ENCODE measurements at places on chromosomes 1 and 21.
A peak's percentile ranks its signal among the peaks of the same experiment; 100 is the strongest.

GRCh38 chr1:15559189-15559810 is 25.6 kb downstream of the AGMAT start:
- DNase-seq = no peak

GRCh38 chr1:232274236-232274855 is 355.6 kb downstream of the SIPA1L2 start:
- peak; percentile 32 for DNase-seq

GRCh38 chr1:56584910-56585528 is 5.7 kb upstream of the PLPP3 start:
- DNase-seq = peak; percentile 70

DNA sequence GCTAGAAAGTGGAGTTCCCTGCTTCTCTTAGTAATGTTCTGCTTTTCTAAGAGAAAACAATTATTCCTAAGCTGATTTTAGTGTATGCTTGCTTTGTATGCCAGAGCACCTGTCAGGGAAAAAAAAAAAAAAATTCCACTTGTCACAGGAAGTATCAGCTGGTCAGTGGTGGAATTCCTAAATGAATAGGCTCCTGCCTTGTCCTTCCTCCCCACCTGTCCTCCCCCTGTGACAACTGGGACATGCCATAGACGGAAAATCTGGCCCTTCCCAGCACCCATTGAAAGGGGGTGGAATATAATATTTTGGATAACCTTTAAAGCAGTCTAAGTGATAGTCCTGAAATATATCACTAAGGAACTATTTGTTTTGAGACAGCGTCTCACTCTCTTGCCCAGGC is 10.8 kb downstream of the FNDC5 start:
- no peak for DNase-seq

DNA sequence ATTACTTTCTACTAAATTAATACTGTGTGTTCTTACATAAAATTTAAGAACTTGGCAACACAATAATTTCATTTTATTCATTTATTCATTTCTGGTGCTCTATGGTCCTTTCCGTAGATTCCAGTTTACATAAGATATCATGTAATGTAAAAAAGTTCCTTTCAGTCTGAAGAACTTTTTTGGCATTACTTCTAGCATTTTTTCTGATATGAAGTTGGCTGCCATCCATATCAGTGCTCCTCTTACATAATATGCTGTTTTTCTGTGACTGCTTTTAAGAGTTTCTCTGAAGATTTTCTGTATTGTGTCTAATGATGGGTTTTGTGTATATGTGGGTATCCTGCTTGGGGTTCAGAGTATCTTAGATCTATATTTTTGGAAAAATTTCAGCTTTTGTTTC is 34.8 kb downstream of the LIN9 start:
- no peak for DNase-seq

GRCh38 chr1:203682473-203683383 is 56.1 kb downstream of the ATP2B4 start:
- DNase-seq = no peak

DNA sequence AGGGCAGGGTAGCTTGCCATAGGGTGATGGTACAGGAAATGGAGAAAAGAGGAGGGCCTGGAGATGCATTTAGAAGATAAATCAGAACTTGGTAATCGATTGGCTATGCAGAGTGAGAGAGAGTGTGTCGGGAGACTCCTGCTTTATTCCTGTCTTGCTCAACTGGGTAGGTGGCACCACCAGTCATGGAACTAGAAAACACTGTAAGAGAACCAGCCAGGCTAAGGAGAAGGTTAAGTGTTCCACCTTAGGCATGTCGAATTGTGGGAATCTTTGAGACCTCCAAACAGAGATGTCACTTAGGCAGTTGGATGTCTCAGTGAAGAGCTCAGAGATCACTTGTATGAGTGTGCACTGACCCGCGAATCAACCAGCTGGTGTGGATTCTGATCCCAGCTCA is 28.7 kb upstream of the RD3 start:
- no peak for DNase-seq

DNA sequence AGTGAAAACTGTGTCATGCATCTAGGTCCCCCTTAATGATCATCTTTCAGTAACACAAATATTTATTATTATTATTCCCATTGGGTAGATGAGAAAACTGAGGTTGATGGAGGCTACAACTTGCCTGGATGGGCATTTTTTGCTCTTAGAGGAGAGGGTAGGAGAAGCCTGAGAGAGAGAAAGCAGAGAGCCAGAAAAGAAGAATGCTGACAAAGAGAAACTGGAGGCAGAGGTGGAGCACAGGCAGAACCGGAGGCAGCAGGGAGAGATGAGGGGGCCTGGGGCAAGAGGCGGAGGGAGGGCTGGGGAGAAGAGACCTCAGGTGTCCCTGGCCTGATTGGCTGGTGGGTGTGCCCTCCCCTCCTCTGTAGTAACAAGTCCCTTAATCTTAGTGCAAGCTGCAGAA is 4.1 kb downstream of the BLACAT1 start:
- no peak for DNase-seq

- no peak for DNase-seq
Measured at GRCh38 chr21:29166323-29166722, 35.9 kb downstream of the MAP3K7CL start.

DNA sequence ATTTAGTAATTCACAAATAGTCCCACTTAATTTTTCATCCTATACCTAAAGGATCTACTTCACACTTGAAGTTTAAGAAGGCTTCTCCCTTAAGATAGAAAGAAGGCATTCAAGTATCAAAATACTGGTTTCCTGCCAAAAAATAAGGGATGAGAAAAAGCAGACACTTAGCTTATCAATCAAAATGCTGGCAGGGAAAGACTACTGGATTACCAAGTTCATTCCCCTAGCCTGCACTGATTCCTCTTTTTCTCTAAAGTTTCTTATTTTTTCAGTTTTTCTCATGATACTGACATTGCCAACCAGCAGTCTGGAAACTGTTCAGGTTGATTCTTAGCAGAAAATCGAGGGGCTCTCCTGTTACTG is 204.6 kb downstream of the GABPA start:
- DNase-seq = no peak

DNA sequence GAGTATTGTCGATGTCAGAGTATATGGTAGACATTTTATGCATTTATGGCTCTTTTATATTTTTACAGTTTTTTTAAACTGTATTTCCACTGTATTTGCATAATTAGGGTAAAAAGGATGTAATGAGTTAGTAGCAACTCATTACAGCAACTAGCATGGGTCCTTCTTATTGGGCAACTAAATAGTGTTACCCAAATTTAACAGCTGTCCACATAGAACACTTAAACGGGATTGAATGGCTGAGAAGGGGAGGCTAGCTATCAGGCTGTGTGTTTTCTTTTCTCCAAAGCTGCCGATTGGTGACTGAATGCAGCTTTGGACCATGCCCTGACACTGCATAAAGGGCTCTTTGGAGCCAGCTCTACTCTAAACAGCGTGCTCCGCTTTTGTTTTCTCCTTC is 75.4 kb downstream of the PTPRC start:
- no peak for DNase-seq

GRCh38 chr21:38459490-38459889 is 38.8 kb downstream of the ERG start:
- DNase-seq = no peak

DNA sequence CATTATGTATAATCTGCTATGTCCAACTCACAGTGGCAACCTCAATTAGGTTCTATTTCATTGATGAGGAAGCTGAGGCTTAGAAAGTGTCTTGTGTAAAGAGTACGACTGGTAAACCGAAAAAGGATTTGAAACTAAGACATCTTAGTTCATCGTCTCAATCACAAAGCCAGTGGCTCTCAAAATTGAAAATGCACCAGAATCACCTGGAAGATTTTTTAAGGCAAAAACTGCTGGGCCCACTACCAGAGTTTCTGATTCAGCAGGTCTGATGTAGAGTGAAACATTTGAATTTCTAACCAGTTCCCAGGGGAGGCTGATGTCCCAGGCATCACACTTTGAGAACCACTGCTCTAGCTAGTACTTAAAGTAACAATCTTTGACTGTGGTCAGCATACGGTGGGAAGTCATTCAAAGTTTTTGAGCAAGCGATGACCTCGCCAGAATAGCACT is 5.2 kb upstream of the LRRC53 start:
- no peak for DNase-seq

GRCh38 chr1:62012836-62013235 is 181.8 kb upstream of the L1TD1 start:
- no peak for DNase-seq

GRCh38 chr21:31115249-31115648 is 77.0 kb upstream of the KRTAP19-8 start:
- DNase-seq = no peak

DNA sequence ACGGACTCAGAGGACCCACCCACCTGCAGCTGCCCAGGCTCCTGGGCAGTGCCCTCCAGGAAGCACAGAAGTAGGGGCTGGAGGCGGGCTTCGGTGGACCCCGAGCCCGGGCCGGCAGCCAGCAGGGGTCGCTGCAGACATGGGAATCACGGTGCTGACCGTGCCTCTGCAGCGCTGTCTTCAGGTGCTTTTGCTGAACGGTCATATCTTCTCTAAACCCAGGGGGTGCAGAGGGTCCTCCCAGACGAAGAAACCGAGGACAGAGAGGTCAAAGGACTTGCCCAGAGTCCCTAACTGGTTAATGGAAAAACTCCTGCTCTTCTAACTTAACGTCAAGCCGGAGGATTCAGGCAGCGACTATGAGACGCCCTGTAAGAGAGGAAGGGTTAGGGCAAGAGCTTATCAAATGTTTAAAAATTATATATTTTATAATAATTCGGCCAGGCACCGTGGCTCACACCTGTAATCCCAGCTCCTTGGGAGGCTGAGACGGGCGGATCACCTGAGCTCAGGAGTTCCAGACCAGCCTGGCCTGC is 21.5 kb upstream of the LEFTY2 start:
- DNase-seq = no peak

DNA sequence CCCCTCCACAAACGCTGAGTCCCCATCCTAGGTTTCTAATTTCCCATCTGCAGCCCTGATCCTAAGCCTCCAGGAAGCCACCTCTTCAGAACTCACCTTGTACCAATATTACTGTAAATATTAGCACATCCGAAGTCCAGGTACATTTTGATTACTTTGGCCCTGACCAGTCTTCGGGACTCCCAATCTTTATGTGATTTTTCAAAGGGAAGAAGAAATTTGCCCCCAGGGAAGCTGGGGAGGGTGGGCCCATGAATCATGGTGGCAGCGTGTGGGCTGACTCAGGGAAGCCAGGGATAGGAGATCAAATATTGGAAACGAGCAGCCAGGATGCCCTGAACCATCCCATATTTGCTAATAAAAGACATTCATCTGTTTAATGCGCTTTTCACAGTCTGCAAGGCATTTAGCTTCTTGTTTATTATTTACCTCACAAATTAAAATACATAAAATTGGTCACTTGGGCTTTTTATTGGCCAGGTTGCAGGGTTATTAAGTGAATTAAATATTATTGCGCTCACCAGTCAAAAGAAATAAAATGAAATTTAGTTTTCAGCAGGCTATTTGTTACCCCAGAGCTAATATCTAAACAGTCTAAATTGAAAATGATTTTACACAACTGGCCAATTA is 46.6 kb downstream of the KIAA0040 start:
- no peak for DNase-seq

- no peak for DNase-seq
Measured at GRCh38 chr1:11479375-11479979, 522 bp downstream of the DISP3 start.

GRCh38 chr1:24252185-24252780 is 65.2 kb upstream of the IFNLR1 start:
- no peak for DNase-seq

GRCh38 chr1:94384485-94385265 is 33.5 kb upstream of the ABCD3 start:
- DNase-seq = no peak

DNA sequence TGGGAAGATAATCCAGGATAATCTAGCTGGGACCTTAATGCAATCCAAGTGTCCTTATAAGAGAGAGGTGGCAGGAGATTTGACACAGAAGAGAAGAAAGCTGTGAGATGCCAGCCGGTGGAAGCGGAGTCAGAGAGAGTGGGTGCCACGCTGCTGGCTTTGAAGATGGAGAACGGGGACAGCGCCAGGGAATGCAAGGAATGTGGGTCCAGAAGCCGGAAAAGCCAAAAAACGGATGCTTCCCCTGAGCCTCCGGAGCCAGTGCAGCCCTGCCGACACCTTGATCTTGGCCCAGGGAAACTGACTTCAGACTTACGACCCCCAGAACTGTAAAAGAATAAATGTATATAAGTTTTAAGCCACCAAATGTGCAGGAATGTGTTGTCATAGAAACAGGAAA is 152.6 kb downstream of the ZNF281 start:
- peak; percentile 33 for DNase-seq

DNA sequence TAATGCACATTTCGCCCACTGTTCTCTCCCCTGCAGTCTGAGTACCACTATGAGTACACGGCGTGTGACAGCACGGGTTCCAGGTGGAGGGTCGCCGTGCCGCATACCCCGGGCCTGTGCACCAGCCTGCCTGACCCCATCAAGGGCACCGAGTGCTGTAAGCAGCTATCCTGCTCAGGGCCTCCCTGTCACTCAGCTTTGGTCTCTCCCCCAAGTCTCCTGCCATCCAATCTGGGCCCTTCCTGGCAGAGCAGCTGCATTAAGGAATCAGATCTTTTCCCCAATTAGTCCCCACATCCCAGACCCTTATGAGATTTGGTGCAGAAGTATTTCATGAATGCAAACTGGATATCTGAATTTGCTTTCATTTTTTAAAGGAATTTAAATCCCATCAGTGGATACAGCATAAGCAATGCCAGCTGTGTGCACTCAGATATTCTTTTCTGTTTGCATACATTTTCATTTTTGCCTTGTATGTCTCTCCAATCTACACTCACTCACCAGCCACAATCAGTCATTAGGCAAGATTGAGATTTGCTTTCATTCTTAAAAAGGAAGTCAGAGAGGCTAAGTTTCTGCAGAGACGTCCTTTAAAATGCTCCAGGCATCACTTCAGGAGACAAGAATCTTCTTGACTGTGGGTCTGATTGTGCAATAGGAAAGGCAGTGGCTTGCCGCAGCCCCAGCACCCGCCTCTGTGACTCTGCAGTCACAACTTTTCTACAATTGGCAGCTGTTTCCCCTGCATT is 48.1 kb downstream of the ELAPOR1 start:
- peak; percentile 81 for DNase-seq

DNA sequence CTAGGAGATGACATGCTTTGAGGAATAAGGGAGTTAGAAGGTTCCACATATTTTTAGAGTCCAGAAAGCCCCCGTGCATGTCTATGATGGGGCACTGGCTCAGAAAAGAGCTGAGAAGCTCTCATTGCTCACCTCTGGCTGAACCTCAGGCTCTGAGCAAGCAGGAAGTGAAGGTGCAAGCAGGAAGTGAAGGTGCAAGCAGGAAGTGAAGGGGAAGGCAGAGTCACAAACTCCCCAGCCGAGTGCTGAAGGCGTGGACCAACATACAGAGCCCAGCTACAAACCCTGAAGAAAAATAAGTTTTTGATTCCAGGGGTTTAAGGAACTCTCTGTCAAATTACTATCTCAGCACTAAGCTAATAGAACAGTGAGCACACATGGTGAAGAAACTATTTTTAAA is 7.0 kb downstream of the KRTAP10-8 start:
- DNase-seq = no peak

DNA sequence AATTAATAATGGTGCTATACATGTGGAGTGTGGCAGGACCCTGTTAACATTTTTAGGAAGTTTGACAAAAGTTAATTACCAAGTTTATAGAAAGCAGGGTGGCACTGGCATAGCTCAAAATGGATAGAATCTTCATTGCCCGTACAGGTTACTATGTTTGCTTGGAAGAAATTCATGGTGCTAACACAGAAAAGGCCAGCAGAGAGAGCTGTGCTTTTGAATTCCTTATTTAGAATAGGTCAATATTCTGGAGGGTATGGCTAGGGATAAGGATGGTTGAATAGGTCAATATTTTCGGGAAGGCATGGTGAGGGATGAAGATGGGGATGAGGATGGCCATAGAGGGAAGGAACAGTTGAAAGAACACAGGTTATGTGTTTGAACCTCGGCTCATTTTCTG is 345.1 kb downstream of the LMO4 start:
- DNase-seq = no peak

- no peak for DNase-seq
Measured at GRCh38 chr21:14616380-14617039, 70.4 kb upstream of the SAMSN1 start.
